ENCODE measurements at places on chromosomes 2 and 18. TPM values are rescaled to one million over a fixed set of nuclear protein-coding genes. Genes with fewer than 3 reads are reported as not detected.

GRCh38 chr2:8445580-8445979 is 236.3 kb upstream of the ID2 start:
- no peak for DNase-seq

DNA sequence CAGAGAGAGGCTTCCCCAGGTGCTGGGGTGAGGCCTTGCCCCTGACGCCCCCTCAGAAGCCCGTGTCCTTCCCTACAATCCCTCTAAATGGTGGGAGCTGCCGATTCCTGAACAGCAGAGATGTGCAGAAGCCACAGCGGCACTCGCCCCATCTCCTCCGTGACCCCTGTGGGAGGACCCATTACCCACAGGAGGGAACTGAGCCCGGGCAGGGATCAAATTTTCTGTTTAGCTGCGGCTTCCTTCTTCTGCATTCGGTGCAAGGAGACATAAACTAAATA is 181.2 kb upstream of the RAB6C start:
- no peak for DNase-seq

GRCh38 chr2:8320311-8321066 is 361.4 kb upstream of the ID2 start:
- no peak for DNase-seq

DNA sequence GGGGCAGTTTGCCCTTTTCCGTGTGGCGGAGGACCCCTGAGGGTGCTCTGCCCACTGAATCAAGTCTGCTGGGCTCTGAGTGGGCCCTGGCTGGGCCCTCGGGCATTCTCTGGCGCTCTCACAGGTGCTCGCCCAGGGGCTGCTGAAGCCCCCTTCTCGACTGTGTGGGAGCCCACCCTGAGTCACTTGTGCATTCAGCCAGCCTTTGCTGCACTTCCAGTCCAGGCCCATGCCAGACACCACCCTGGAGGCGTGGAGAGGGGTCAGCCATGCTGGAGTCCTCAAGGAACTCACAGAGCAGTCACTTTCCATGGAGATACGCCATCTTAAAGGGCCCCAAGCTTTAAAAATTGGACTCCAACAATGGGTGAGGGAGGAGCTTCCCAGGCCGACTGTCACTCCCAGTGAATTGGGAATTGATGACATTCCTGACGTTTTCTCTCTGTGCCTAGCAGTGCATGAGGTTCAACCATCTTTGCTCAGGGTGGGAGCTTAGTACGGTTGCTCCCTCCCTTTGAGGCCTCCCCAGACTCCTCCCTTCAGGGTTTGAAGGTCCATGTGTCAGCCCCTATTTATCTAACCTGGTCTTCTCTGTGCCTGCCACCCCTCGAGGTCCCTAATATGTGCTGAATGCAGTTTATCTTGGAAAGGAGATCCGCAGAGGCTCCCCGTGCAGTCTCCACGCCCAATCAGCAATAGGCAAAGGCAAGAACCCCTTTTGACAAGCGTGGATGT is 71.8 kb upstream of the HS6ST1 start:
- DNase-seq: peak; percentile 8

GRCh38 chr18:79476918-79477571 is 81.3 kb downstream of the NFATC1 start:
- DNase-seq: no peak

- no peak for DNase-seq
Observed at GRCh38 chr2:51025906-51026555, 5.9 kb downstream of the NRXN1 start.

GRCh38 chr2:76895469-76895868 is 626.7 kb downstream of the LRRTM4 start:
- no peak for DNase-seq

DNA sequence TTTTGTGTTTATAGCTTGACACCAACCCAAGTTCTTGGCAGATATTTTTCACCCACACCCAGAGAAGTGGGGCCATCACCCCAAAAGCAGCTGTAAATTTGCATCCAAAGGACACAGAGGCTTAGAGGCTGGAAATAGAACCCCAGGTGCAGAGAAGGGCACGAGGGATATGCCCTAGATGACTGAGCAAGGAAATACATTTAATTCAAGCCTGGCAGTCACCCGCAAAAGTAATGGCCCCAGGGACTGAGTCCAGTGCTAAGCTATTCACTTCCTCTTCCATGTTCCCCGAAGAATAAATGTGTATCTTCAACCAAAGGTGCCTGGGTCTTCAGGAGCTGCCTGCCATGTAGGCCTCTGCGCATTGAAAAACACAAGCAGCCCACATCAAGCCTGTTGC is 14.0 kb upstream of the REG3G start:
- no peak for DNase-seq

GRCh38 chr18:36389811-36390581 is 92.5 kb downstream of the FHOD3 start:
- DNase-seq: no peak

- DNase-seq: no peak
Observed at GRCh38 chr2:155223781-155224406, 525.4 kb downstream of the KCNJ3 start.

- no peak for DNase-seq
Observed at GRCh38 chr2:201984800-201985525, 48.7 kb upstream of the FZD7 start.

DNA sequence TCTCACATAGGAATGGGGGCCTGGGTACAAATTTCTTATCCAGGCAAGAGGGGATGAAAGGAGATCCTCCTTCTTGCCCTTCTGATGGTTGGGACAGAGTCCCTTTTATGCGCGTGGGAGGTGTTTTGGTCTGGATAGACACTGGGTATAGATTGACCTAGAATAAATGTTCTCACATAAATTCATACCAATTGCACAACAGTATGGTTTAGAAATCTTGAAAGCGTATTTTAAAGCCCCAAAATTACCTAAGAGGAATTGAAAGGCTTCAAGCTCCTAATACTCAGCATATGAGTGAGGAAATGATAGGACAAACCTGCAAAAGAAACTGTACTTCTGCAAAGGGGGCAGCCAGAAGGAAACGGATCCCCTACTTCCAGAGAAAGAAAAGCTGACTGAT is 2.6 kb upstream of the BCL2 start:
- DNase-seq: no peak

- no peak for DNase-seq
Observed at GRCh38 chr2:202545523-202545922, 89.2 kb upstream of the FAM117B start.

DNA sequence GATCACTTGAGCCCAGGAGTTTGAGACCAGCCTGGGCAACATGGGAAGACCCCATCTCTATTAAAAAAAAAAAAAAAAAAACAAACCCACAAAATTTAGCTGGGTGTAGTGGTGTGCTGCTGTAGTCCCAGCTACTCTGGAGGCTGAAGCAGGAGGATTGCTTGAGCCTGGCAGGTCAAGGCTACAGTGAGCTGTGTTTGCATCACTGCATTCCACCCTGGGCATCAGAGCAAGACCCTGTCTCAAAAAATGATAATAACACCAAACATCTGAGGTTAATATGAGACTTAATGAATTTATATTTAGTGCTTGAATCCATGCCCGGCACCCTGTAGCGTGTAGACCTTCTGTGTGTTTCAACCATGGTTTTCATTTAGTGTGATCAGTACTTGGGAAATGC is 22.8 kb downstream of the CABLES1 start:
- DNase-seq: no peak

GRCh38 chr2:3644891-3645605 is 13.0 kb upstream of the ALLC start:
- no peak for DNase-seq

- DNase-seq: no peak
Observed at GRCh38 chr2:112065486-112065885, 10.4 kb downstream of the TMEM87B start.

DNA sequence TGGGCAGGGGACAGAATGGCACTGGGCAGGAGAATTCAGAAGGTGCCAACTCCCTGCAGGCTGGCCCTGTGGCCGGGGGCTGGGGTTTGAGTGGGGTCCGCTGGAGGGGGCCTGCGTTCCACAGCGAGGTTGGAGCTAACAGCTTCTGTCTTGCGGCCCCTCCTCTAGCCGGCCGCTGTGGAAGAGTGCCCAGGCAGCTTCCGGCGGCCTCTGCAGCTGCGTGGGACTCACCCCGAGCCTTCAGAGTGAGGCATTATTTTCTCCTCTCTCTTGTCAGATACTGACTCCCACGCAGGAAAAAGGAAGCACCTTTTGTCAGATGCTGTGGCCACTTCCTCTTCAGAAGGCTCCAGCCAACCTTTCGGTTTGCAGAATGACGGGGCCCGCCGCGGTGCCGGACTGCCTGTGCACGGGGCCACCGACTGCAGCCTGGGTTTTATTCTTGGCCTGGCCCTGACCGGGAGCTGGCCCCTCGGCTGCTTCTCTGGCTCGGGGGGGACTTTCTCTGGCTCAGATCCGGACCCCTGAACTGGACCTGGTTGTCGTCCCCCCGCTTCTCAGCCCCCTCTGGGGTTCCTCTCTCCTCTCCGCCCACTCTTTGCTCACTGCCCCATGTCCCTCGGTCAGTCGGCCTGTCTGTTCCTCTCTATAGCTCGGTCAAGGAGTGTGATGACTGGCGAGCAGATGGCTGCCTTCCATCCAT is 40.1 kb downstream of the ARHGAP25 start:
- DNase-seq: peak; percentile 66

- DNase-seq: no peak
Observed at GRCh38 chr18:25735459-25735858, 355.0 kb downstream of the SS18 start.

- DNase-seq: no peak
Observed at GRCh38 chr18:76486038-76486437, 9.0 kb downstream of the ZNF516 start.

DNA sequence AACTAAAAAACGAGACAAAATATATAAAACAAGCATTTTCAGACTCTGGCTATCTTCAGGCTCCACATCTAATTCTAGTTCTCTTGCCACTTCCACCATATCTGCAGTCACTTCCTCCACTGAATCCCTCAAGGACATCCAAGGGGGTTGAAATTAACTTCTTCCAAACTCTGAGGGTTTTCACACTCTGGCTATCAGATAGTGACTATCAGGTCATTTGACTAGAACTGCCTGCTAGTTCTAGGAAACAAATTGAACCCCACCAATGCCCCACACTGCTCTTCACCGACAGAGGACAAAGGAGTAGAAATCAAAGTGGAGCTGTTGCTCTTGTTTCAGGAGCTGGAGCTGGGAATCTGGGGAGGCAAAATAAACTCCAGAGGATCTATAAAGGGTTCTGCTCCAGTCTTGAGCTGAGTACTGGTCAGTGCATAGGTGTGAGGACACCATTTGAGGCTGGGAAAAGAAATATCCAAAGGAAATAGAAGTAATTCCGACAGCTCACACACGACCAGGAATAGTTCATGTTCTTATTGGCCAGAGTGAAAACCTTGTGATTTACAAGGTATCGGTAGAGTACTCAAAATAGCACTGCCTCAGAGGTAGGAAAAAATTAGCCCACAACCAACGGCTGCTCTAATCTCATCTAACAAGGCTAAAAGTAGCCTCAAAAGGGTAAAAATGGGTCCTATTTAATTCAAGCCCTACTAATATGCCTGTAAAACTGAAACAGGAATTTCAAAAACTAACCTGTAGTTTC is 71.3 kb downstream of the SMC6 start:
- DNase-seq: no peak

DNA sequence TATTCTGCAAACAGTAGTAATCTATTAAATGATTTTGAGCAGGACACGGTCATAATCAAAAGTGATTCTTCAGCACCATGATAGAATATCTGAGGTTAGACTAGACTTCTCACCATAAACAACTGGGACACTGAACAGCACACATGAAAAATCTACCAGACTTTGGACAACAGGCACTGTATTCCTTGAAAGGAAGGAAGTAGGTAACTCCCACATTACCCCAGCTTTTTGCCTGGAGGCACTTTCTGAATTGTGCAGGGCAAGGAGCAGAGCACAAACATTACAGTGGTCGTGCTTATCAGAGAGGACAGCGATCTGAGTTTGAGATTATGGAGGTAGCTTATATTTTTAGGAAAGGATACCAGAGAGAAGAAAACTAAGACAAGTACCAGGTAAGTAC is 25.3 kb upstream of the IL1RL1 start:
- DNase-seq: no peak

- DNase-seq: no peak
Observed at GRCh38 chr2:47815764-47816163, 32.8 kb downstream of the MSH6 start.

The TAF4B gene
- total RNA-seq: 28.2 TPM

The GREB1L gene
- total RNA-seq: 15.3 TPM

The CTIF gene
- total RNA-seq: 11.3 TPM

The CABYR gene
- total RNA-seq: not detected

The CFAP221 gene
- 5.0 TPM for total RNA-seq

The CPS1 gene
- 6.4 TPM for total RNA-seq

The KLHL29 gene
- total RNA-seq: 12.4 TPM

The RAPGEF4 gene
- 26.2 TPM for total RNA-seq

The DSG1 gene
- 0.14 TPM for total RNA-seq

The HAAO gene
- total RNA-seq: 18.5 TPM

The MOB4 gene
- total RNA-seq: 46.5 TPM

The LHCGR gene
- total RNA-seq: 0.48 TPM
